Calu3 (cell line): ENCODE measurements at places on chromosomes 6 and 20.

GRCh38 chr6:151722342-151722741 lies 85.1 kb upstream of the ESR1 start:
- H3K27ac ChIP-seq = no peak overlapping the region
- H3K4me3 ChIP-seq = no peak overlapping the region
- no peaks in the 10 kb centered on the region for H3K4me1 ChIP-seq

DNA sequence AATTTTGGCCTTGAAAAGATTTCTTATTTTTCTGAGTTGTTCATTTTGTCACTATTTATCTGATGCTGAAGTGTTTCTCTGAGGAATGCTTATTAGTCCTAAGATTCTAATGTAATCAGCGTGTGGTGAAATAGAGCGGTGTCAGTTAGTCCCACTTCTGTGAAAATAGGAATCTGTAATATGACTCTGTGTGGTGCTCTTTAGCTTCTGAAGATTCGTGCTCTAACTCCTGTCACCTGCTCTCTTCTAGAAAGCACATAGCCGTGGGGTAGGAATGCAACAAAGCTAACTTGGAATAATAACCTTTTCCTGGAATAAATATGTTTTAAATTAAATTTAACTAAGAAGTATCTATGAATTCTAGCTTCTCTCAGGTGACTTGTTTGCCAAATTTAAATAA lies 90.4 kb downstream of the BCKDHB start:
- no peak overlapping the region for H3K4me3 ChIP-seq
- no peaks in the 10 kb centered on the region for H3K4me1 ChIP-seq
- H3K27ac ChIP-seq = no peak overlapping the region
- no peaks in the 10 kb centered on the region for H3K27me3 ChIP-seq
- DNase-seq = no peak

DNA sequence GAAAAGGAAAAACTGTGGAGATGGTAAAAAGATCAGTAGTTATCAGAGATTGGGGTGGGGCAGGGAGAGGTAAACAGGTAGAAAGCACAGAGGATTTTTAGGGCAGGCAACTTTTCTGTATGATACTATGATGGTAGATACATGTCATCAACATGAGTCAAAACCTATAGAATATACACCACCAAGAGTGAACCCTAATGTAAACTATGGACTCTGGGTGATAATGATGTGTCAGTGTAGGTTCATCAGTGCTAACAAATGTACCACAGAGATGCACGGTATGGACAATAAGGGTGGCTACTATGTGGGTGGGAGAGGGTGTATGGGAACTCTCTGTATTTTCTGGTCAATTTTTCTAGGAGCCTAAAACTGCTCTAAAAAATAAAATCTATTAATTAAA lies 18.5 kb downstream of the PACSIN1 start:
- no peaks in the 10 kb centered on the region for H3K36me3 ChIP-seq
- H3K27me3 ChIP-seq = no peaks in the 10 kb centered on the region
- H3K4me1 ChIP-seq = peaks cover 17% of the 10 kb centered on the region
- no peak overlapping the region for H3K27ac ChIP-seq

- H3K27ac ChIP-seq = no peak overlapping the region
- no peaks in the 10 kb centered on the region for H3K27me3 ChIP-seq
- peaks cover 5% of the 10 kb centered on the region for H3K36me3 ChIP-seq
- H3K4me3 ChIP-seq = no peak overlapping the region
- H3K4me1 ChIP-seq = peaks cover 22% of the 10 kb centered on the region
- peak; percentile 7 for DNase-seq
These were observed 76.2 kb downstream of the ATXN1 start for GRCh38 chr6:16684896-16685554.

GRCh38 chr6:161440299-161440698 lies 166.4 kb upstream of the AGPAT4 start:
- no peak for DNase-seq
- no peak overlapping the region for H3K27ac ChIP-seq
- H3K27me3 ChIP-seq = no peaks in the 10 kb centered on the region
- peaks cover 4% of the 10 kb centered on the region for H3K36me3 ChIP-seq
- H3K4me3 ChIP-seq = no peak overlapping the region
- H3K4me1 ChIP-seq = peaks cover 17% of the 10 kb centered on the region

DNA sequence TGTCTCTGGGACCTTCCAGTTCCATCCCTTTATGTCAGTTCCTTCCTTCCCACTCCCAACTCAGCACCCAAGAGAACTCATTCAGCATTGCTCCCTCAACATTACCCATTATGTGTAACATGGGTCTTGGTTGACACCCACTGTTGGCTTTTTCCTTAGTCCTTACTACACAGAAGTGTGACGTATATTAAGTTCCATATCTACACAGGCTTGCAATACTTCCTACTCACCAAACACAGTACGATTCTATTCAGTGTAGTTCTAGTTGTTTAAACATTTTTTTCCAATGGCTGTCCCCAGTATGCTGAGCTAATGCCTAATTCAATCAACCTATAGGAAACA lies 37.7 kb downstream of the ARHGAP18 start:
- H3K4me3 ChIP-seq = peak overlapping the region; percentile 52
- no peak for DNase-seq
- H3K27ac ChIP-seq = peak overlapping the region; percentile 99
- H3K4me1 ChIP-seq = peaks cover 70% of the 10 kb centered on the region
- peaks cover 48% of the 10 kb centered on the region for H3K36me3 ChIP-seq

DNA sequence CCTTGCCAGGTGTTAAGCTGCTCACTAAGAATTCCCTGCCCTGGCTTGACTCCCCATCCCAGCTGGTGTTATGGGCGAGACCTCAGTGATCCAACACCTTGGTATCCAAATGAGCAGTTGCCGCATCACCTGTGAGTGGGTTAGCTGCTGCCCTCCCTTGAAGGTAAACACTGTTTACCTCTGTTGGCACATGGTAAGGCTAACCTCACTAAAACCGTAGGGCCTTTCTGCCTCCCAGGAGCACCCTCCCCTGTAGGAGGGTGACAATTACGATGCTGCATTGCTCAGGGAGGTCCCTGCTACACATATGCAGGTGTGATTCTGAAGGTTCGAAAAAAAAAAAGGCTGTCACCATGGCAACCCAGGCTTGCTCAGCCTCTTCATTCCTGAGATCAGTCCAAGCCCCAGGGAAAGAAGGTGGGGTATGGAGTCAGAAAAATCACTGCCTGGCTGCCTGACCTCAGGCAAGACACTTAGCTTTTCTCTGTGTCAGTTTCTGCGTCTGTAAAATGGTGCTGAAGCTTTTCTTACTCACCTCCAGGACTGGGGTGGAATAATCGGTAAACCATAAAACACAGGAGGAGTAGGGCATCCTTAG lies 19.5 kb downstream of the PNPLA1 start:
- no peak overlapping the region for H3K4me3 ChIP-seq
- H3K27ac ChIP-seq = no peak overlapping the region
- no peaks in the 10 kb centered on the region for H3K36me3 ChIP-seq
- peaks cover 37% of the 10 kb centered on the region for H3K4me1 ChIP-seq
- DNase-seq = peak; percentile 43

DNA sequence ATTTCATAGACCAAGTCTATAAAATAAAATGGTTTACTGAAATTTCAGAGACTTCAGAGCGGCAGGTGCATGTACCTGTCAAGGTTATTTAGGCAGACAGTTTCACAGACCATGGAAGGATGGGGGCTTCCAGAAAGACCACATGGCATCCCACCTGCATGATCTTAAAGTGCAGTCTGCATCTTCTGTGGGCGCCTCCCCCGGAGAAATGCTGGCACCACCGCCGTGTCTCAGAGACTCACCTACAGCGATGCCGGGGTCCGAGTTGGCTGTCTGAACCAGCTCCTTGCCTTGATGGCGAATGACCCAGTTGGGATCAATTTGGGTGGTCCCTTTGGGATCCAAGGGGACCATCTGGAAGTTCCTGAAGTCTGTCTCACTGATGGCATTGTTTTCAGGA lies 30.6 kb downstream of the THBS2 start:
- no peaks in the 10 kb centered on the region for H3K27me3 ChIP-seq
- no peak for DNase-seq
- H3K4me1 ChIP-seq = peaks cover 4% of the 10 kb centered on the region
- H3K27ac ChIP-seq = no peak overlapping the region

GRCh38 chr6:154865291-154865690 lies 129.8 kb upstream of the TIAM2 start:
- peaks cover 6% of the 10 kb centered on the region for H3K36me3 ChIP-seq
- H3K4me1 ChIP-seq = peaks cover 9% of the 10 kb centered on the region
- DNase-seq = no peak
- no peak overlapping the region for H3K4me3 ChIP-seq

- no peaks in the 10 kb centered on the region for H3K27me3 ChIP-seq
- peaks cover 22% of the 10 kb centered on the region for H3K36me3 ChIP-seq
- DNase-seq = no peak
- peak overlapping the region; percentile 63 for H3K27ac ChIP-seq
These were observed 754 bp upstream of the TMEM170B start for GRCh38 chr6:11536795-11537194.

GRCh38 chr20:40643891-40644290 lies 45.1 kb downstream of the MAFB start:
- no peak overlapping the region for H3K4me3 ChIP-seq
- no peak overlapping the region for H3K27ac ChIP-seq
- DNase-seq = no peak
- H3K36me3 ChIP-seq = no peaks in the 10 kb centered on the region
- H3K27me3 ChIP-seq = peaks cover 73% of the 10 kb centered on the region

- H3K4me1 ChIP-seq = peaks cover 20% of the 10 kb centered on the region
- H3K36me3 ChIP-seq = no peaks in the 10 kb centered on the region
- H3K27me3 ChIP-seq = no peaks in the 10 kb centered on the region
- H3K27ac ChIP-seq = no peak overlapping the region
- no peak overlapping the region for H3K4me3 ChIP-seq
These were observed 270.3 kb upstream of the ECI2 start for GRCh38 chr6:4405621-4406212.

GRCh38 chr6:6748001-6748400 lies 159.5 kb downstream of the LY86 start:
- no peaks in the 10 kb centered on the region for H3K27me3 ChIP-seq
- peaks cover 5% of the 10 kb centered on the region for H3K36me3 ChIP-seq
- peaks cover 8% of the 10 kb centered on the region for H3K4me1 ChIP-seq
- no peak overlapping the region for H3K4me3 ChIP-seq
- H3K27ac ChIP-seq = no peak overlapping the region

GRCh38 chr6:72984981-72985665 lies 240.2 kb downstream of the KHDC1L start:
- H3K4me3 ChIP-seq = no peak overlapping the region
- H3K4me1 ChIP-seq = no peaks in the 10 kb centered on the region
- H3K27ac ChIP-seq = no peak overlapping the region
- DNase-seq = no peak
- no peaks in the 10 kb centered on the region for H3K27me3 ChIP-seq

DNA sequence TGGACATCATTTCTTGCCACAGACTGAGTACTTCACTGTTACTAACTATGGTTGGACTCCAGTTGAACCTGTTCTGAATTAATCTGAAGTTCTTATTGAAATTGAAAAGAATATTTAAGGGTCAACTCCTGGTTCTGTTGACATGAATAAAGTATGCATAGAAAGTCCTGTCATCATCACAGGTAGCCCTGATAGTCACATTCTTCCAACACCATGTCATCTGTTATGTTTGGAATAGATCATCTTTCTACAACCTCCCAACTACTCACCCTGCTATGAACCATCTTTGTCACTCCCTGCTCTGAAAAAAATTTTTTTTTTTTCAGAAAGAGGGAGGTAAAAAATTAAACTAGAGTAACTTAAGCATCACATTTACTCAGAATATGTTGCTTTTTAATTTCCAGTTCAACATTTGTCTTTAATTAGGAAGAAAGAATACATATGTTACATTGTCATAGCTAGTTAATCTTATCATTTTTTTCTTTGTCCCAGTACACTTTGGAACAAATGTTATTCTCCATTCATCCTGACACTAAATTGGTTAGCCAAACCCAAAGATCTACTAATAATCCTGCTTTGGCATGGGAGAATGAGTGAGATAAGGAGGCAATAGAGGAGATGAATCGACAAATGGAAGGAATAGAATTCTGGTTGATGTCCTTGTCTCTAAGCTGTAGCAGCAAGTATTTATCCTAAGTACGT lies 775.1 kb upstream of the NRSN1 start:
- H3K36me3 ChIP-seq = no peaks in the 10 kb centered on the region
- no peak overlapping the region for H3K4me3 ChIP-seq
- no peak overlapping the region for H3K27ac ChIP-seq
- no peaks in the 10 kb centered on the region for H3K27me3 ChIP-seq

GRCh38 chr6:152318278-152318677 lies 318.9 kb downstream of the SYNE1 start:
- no peak overlapping the region for H3K4me3 ChIP-seq
- DNase-seq = no peak

DNA sequence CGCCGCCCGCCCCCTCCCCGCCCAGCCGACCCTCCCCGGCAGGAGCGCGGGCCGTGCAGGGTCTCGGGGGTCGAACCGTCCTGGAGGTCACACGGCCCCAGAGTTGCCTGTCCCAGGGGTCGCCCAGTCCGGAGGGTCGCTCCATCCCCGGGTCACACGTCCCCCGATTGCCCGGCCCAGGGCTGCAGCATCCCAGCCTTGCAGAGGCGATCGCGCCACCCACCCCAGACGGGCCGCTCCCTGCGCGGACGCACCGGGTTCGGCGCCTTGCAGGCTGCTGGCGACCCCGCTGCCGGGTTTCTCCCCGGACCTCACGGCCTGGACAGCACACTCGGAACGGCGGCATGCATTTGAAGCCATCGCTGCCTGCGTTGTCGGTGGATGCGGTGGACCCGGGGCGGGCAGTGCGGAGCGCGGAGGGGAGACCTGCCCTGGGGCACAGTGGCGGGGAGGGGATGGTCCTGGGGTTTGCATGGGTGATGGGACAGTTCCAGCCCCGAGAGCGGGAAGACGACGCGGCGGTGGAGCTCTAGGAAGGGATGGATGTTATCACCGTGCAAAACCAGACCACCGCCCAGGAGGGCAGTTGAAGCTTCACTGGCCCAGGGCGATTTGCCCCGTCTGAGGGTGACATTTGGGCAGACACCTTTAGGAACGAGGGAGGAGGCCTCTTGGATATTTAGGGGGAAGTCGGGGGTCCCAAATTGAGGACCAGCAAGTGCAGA lies 22.7 kb upstream of the FRMD1 start:
- H3K36me3 ChIP-seq = peaks cover 4% of the 10 kb centered on the region
- H3K4me1 ChIP-seq = no peaks in the 10 kb centered on the region
- H3K4me3 ChIP-seq = no peak overlapping the region

DNA sequence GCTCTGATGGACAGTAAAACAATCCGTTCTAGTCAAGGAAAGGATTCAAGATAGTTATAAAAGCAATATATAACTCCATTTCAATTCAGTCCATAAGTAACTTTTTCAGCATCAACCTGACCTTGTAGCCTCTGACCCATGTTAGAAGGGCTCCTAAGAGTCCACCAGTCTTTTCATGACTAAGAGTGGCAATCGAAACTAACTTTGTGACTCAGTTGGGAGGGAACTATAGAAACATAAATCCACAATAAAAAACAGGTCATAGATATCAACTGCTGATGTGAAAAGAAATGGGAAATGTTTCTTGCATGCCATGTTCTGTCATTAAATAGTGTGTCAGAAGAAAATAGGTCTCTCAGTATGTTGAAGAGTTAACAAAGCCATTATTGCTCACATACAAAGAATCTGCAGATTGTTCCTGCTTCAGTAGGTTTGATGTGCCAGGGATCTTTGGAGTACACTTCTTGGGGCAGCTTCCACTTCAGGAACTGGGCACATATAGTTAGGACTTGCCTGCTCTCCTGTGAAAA lies 16.2 kb upstream of the RBL1 start:
- no peak overlapping the region for H3K27ac ChIP-seq
- no peaks in the 10 kb centered on the region for H3K4me1 ChIP-seq
- no peaks in the 10 kb centered on the region for H3K36me3 ChIP-seq
